ENCODE measurements at places on chromosomes 6 and 20.

DNA sequence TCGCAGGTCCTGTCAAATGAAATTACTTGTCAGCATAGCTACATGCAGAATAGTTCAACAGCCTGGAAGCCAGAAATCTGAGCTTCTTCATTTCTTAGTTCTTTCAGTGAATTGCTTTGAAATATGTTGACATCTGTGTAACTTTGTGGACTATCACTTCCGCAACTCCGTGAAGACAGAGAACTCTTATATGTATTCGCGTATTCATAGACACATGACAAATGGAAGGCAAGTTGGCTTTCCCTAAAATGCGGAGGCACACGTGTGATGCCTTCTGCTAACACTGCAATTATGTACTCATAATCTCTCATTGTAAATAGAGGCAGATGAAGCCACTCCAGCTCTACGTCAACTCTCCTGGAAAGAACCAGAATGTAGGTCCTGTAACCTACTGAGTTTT lies 701.5 kb downstream of the PRKN start:
- no peak for DNase-seq

GRCh38 chr6:166712286-166713228 lies 85.5 kb upstream of the RPS6KA2 start:
- DNase-seq: no peak

- no peak for DNase-seq
Observed at GRCh38 chr6:138605958-138606357, 106.7 kb upstream of the NHSL1 start.

DNA sequence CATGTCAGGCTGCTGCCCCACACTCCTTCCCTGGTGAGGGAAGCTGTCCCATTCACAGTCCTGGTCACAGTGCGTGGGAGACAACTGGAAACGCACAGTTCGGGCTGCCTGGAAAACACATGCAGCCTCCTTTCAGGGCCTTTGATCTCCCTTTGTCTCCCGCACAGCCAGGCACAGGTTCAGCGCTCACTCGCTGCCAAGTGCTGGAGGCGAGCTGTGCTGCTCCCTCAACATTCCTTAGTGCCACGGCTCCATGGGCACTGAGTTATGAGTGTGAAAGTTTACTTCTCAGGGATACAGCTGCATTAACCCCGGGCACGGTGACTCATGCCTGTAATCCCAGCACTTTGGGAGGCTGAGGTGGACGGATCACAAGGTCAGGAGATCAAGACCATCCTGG lies 9.1 kb downstream of the YTHDF1 start:
- no peak for DNase-seq

DNA sequence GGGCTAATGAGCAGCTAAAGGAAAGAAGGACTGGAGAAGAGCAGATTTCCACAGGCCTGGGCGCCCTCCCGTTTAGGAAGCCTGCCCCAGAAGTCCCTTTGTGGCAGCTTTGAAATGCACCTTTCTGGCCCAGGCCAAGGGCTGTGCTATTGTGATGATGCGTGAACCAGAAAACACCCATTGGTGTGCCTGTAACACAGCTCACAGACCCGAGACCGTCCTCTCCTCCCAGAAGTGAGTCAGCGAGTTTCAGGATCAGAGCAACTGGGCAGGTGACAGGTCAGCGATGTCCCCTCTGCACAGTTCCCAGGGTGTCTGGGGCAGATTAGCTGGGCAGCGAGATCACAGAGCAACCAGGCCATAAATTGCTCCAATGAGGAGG lies 71.9 kb upstream of the SULF2 start:
- no peak for DNase-seq

Data from activated CD4-positive, alpha-beta T cell treated with anti-CD3 and anti-CD28 coated beads for 24 hours (primary cell).